ENCODE measurements at places on chromosomes 3 and 15.
A peak's percentile ranks its signal among the peaks of the same experiment; 100 is the strongest.

- no peak for DNase-seq
Measured at GRCh38 chr3:113228498-113229286, 17.3 kb downstream of the BOC start.

DNA sequence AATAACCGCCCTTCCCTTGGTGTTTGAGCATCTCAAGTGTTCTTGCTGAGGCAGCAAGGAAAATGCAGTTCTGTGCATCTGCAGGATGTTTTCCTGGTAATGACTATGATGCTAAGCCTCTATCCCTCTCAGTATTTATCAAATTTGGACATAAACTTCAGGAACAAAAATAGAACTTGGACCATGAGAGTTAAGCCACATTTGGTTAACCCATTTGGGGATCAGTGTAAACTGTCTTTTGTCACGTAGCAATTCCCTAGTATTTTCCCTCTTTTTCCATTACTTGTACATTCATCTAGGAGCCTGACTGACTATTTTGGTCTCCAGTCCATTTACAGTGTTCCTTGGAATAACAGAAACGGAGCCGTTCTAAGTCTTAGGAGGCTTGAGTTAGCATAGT, 250.8 kb downstream of the RBMS3 start:
- DNase-seq, result no peak

- peak; percentile 99 for DNase-seq
Measured at GRCh38 chr3:112605285-112605684, 35.7 kb downstream of the CCDC80 start.

DNA sequence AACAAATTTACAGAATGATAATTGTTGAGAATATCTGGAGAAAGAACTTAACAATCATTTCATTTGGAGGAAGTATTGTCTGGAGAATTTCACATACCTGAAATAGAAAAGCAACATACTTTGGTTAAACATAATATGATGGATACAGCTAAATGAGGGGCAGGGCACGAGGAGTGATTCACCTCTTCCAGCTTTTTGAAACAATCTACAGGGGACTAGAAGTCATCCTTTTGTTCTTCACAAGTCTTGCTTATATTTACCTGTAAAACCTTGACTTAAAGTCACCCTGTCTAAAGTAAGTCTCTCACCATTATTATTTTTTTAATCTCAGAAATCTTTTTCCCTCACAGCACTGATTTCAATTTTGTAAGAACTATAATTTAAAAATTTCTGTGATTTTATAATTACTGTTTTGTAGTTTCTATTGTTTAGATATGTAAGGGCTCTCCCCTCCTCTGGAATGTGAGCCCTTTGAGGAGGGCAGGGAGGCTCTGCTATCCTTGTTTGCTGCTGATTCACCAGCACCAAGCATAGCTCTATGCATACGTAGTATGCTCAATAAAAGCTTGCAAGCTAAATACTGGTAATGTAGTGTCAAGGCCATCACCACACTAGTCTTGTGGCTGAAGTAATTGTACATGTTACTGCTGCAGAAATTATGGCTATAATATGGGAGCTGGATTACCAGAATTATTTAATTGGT, 193.9 kb upstream of the THRB start:
- DNase-seq, result peak; percentile 86

DNA sequence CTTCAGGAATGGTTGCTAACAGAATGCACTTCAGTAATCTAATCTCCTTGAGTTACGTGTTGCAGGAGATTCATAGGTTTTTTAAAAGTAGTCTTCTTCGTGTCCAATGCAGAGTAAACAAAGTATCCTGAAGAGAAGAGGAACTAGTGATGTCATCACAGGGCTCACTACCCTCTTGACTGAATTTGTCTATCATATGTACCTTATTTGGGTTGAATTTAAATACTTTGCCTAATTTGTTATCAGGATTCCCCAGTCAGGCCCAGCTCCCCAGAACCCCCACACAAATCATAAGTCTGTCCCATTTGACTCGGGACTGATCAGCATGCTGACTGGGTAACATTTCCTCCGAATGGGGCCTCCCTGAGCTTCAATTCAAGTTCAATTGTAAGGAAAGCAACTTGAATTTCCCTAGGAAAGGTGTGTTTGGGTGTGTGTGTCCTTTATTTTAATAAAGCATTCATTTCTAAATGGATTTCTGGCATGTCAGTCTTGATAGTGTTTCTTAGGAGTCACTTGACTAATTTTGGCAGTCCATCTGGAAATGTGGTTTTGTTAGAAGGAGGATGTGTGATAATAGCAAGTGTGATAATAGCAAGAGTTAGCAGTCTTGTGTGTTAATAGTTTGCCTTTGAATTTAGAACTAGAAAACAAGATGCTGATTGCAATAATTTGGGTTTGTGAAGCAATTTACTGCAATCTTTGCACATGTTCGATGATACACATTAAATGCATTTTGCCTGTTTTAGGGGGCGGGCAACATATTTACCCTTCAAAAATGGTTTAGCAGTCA, 21.9 kb downstream of the OXNAD1 start:
- no peak for DNase-seq

DNA sequence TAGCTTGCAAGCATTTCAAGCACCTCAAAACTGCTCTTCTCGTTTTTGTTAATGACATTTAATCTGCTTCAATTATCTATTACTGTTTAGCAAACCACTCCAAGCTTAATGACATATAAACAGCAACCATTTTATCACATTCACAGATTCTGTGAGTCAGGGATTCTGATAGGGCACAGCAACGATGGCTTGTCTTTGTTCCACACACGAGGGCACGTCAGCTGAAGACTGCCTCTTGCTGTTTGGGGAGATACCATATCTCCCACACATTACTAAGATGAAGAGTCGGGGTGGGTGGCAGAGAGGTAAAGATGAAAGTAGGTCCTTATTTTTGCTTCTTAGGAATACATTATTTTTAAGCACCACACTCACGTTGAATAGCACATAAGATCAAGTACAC, 19.3 kb downstream of the CPOX start:
- no peak for DNase-seq

DNA sequence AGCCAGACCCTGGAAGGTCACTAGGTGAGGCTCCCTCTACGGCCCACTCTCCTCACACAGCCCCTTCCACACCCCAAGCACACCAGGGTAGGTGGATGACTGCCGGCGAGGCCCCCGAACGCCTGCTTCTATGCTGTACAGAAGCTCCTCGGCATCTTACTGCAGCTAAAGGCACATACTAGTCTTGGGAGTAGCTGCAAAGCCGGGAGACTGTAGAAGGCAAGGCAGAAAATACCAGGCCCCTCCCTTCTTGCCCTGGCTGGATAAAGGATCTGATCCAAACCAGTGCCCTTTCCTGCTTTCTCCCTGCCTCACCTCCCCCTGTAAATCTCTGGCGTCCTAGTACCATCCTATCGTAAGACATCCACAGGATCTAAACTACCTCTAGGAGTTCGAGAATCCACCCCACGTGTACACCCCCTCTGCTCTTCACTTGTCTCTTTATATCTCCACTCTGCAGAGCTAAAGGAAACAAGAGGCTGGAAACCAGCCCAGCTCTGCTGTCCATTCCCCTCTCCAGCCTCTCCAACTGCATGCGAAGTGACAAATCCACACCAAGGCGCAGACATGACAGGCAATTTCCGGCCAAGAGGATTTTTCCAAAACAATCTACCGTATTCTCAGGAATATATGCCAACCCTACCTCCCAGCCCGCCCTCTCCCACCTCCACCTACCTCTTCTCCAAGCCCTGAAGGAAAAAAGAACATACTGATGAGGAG, 11.8 kb downstream of the TNK2 start:
- peak; percentile 75 for DNase-seq

DNA sequence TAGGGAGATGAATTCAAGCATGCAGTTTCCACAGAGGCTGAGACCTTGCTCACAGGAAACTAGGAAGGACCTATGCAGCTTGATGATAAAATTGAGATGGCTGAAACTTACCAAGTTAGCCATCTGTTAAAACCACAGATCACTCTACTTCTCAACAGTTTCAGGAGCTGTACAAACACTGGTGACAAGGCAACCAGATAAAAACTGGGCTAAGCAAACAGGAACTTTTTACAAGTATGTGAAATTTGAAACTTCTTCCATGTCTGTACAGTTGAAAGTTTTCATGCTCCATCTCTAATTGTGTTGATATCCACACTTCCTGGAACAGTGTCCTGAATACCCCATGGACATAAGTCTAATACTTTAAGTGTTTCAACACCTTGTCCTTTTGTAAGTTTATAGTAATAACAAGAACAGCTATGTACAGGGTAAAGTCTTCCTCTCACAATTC, 78.2 kb downstream of the FAIM start:
- DNase-seq, result peak; percentile 95

DNA sequence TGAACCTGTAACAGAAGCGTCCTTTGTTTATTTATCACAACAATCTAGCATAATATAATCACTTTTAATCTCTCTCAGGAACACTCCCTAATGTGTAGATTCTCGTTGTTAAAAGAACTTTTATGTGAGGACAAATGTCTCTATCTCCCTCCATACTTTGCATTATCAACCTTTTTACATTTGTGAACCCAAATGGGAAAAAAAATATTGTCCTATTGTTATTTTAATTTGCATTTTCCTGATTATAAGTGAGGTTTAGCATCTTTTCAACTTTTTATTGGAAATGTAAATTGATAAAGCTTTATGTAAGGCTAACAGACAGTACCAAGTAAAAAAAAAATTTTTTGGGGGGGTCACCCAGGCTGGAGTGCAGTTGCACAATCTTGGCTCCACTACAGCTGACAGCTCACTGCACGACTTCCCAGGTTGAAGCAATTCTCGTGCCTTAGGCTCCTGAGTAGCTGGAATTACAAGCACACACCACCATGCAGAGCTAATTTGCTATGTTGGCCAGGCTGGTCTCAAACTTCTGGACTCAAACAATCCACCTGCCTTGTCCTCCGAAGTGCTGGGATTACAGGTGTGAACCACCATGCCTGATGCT, 33.0 kb upstream of the DENND4A start:
- peak; percentile 79 for DNase-seq

GRCh38 chr15:39442898-39443297, 138.0 kb upstream of the THBS1 start:
- DNase-seq, result no peak

- peak; percentile 27 for DNase-seq
Measured at GRCh38 chr3:31379598-31379997, 153.1 kb upstream of the STT3B start.

DNA sequence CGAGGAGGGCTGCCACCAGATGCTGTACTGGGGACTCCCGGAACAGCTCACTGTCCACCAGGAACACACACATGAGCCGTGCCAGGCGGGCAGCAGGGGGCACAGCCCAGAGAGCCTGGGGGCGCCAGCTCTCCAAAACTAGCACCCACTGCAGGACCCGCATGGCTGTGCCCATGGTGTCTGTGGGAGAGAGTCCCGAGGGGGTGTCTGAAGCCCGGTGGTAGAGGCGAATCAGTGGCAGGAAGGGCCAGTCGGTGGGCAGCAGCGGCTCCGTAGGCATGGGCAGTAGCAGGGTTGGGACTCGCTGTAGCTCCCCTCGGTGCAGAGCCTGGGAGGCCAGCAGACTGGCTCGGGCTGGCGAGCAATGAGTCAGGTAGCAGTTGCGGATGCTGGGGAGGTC, 7.0 kb upstream of the LTK start:
- DNase-seq, result no peak

GRCh38 chr15:60782316-60782715, 303.4 kb upstream of the ICE2 start:
- DNase-seq, result peak; percentile 81

- DNase-seq, result peak; percentile 40
Measured at GRCh38 chr15:31366169-31366734, 39.6 kb downstream of the KLF13 start.

GRCh38 chr15:66078196-66078928, 175.2 kb downstream of the MEGF11 start:
- DNase-seq, result no peak

- no peak for DNase-seq
Measured at GRCh38 chr3:52038227-52038626, 18.1 kb downstream of the DUSP7 start.

- DNase-seq, result no peak
Measured at GRCh38 chr3:79184251-79184650, 583.5 kb downstream of the ROBO1 start.

DNA sequence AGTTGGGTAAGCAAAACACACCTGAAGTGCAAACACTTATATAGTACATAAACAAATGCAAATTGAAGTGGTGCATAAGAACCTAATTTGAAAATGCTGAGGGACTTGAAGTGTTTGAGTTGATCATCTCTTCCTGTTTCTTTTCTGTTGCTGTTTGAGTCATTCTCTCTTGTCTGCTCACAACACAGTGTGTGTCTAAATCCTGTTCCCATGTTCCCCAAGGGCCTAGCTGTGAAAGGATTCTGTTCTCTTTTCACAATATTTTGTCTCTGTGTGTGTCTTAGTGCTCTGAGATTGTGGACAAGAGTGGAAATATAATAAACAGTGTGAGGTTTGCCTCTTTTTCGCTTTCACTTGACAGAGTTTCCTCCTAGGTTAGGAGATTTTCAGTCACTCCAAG, 6.1 kb downstream of the CD96 start:
- DNase-seq, result peak; percentile 33

DNA sequence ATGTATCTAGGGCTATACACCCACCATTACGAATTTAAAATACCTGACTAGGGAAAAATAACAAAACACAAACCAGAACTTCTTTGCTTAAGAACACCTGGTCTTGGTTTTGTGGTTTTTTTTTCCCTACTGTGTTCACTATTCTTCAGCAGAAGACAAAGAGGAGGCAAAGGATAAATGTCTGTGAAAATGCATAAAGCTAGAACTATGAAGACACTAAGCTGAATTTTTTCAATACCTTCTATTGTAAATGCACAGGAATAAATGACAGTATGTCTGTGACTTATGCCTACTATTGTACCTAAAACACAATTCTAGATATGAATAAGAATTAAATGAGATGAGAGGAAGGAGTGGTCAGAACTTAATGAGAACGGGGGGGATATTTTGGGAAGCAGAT, 86.9 kb downstream of the TBL1XR1 start:
- DNase-seq, result no peak

- no peak for DNase-seq
Measured at GRCh38 chr3:14406336-14406735, 3.9 kb downstream of the SLC6A6 start.

DNA sequence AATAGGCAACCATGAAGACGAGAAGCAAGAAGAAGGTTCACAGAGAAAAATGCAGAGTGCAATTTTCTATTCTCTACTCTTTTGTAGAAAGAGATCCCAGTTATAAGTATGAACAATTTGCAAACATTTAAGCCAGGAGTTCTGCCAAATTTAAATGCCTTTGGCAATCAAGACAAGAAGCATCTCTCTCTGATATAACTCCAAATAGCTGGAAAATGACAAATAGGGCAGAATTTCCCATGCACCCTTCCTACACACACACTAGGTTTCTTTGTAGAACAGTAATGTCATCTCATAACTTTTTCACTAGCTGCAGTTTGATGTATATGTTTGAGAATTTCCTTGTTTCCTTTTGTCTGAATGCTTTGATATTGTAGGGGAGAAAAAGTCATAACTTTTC, 333.5 kb upstream of the AZI2 start:
- DNase-seq, result no peak

DNA sequence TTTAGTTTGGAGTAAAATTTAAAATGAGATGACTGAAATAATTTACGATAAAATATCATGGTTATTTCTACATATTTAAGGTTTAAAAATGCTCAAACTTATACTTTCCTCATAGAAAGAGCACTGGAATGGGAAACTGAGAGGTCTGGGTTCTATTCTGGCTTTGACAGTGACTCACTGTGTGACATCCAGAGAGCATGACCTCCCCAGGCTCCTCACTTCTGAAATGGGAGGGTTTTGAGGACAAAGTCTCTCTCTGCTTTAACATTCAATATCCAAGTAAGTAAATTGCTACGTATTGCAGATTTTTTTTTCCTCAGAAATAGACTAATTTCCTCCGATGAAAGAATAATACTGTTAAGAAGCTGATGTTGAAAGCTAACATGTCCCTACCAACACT, 234.7 kb downstream of the TIGIT start:
- no peak for DNase-seq

- DNase-seq, result no peak
Measured at GRCh38 chr3:12252889-12253288, 36.0 kb upstream of the PPARG start.
